ENCODE measurements at places on chromosomes 13 and 19.
A peak's percentile ranks its signal among the peaks of the same experiment; 100 is the strongest.

DNA sequence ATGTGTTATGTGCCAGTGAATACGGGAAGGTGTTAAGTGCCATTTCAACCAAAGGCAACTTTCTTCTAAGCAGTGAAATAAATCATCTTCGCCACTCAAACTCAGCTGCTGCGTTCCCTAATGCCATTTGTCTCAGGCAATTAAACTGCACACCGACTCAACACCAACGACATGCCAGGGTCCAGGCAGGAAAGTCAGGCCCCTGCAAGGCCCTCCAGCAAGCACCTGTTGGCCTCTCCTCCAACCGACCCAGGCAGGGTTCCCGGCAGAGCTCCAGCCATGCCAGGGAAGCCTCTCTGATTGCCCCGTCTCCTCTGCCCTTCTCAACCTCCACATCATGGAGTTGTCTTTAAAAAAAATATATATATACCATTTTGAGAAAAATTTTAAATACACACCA lies 21.8 kb downstream of the SAFB2 start:
- no peak for DNase-seq

DNA sequence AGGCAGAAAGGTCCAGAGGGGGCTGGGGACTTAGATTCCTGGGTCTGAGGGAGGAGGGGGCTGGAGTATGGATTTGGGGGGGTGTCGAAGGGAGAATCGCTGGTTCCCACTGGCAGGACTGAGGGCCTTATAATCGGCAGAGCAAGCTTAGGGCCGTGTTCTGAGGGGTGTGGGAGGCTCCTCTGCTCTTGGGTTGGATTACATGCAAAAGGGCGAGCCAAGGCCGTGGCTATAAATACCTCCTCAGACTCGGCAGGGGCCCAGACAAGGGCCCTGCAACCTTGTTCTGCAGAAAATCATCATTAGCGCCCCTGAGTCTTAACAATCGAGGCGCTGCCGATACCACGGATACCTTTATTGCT lies 707 bp upstream of the MAMSTR start:
- no peak for DNase-seq

GRCh38 chr19:5484398-5485285 lies 29.4 kb downstream of the ZNRF4 start:
- DNase-seq = no peak

GRCh38 chr19:14525729-14526128 lies 3.7 kb upstream of the TECR start:
- no peak for DNase-seq

DNA sequence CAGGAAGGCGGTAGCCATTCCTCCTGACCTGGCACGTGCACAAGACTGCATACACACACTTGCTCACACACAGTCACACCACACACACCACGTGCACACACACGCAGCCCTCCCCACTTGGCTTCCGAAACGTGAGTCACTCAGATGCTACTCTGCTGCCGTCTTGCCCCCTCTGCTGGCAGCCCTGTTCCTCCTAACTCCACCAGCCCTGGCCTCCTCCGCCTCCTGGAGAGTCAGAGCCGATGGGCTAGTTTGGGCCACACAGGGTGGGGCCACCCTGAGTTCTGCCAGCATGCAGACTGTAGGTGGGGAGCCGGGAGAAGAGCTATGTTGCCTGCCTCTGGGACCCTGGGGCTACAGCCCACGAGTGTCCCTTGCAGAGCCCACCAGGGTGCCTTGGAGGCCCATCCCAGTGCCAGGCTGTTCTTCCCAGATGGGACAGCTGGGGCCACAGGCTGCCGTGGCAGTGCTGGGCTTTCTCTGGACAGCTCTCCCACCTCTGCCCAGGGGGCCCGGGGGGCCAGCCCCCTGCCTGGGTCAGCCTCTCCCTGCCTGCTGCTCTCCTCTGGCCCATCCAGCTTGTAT lies 12.1 kb downstream of the PIN1 start:
- peak; percentile 41 for DNase-seq

GRCh38 chr13:46281779-46282178 lies 70.1 kb downstream of the LRRC63 start:
- DNase-seq = no peak

GRCh38 chr13:79794931-79795330 lies 314.0 kb downstream of the NDFIP2 start:
- DNase-seq = no peak

DNA sequence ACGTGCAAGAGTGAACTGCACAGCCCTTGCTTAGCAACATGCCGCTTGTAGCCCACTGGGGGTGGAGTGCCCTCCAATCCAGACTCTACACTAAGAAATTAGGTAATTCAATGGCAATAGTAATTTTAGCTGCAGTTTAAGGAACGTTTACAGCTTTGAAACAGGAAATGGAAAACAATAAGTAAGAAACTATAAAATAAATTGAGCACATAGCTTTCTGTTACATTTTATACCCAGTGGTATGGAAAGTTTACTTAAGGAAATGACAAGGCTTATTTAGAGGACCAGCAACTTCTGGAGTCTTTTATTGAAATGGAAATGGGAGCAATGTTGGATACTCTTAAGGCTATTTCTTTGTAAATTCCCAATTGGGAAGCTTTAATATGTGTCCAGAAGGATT lies 373.2 kb downstream of the KCNRG start:
- DNase-seq = no peak

DNA sequence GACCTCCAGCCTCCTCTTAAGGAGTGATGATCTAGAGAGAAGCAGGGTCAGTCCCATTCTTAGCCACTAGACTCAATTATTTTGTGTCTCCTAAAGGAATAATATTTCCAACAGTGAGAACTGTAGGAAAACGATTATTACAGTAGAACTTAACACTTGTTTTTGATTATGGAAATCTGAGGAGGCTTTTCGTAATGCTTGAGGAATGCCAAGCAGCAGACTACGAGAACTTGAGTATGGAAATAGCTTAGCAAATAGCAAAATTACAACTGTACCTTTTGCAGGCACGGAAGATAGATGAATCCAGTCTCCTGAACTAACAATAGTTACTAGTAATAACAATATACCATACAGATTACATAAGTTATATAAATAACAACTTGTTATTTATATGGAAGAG lies 12.2 kb downstream of the BRD4 start:
- DNase-seq = no peak

DNA sequence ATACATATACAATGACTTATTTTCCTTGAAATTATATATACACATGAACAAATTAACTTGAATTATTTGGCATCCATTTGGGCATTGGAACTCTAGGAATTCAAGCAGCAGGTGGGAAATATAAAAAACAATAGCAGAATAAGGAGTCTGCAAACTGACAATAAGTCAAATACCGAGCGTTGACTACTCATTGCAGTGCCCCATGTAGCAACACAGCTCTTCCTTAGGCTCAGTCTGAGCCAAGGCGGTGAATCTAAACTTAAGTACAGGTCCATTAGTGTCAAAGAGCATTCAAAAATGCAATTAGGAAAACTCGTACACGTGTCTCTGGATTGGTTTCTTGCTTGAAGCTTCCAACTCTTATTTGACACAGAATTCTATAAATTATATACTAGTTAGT lies 462.5 kb upstream of the KLF12 start:
- no peak for DNase-seq

DNA sequence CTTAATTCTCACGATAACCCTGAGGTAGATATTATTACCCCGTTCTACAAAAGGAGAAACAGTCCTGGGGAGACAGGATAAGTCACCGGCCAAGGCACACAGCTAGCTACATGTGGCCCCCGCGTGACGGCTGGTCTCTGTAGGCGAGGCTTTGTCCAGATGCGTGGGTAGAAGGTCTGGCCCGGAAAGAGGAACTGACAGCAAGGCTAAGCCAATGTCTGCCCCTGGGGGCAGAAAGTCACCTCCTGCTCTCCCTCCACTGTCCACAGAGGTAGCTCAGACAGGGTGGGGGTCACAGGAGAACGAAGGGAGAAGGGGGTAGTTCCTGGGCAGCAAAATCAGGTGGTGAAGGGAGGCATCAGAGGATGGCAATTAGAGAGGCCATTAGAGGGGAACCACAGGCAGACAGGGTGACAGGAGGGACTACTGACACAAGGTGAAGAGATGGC lies 1.8 kb downstream of the APOC4 start:
- peak; percentile 97 for DNase-seq

DNA sequence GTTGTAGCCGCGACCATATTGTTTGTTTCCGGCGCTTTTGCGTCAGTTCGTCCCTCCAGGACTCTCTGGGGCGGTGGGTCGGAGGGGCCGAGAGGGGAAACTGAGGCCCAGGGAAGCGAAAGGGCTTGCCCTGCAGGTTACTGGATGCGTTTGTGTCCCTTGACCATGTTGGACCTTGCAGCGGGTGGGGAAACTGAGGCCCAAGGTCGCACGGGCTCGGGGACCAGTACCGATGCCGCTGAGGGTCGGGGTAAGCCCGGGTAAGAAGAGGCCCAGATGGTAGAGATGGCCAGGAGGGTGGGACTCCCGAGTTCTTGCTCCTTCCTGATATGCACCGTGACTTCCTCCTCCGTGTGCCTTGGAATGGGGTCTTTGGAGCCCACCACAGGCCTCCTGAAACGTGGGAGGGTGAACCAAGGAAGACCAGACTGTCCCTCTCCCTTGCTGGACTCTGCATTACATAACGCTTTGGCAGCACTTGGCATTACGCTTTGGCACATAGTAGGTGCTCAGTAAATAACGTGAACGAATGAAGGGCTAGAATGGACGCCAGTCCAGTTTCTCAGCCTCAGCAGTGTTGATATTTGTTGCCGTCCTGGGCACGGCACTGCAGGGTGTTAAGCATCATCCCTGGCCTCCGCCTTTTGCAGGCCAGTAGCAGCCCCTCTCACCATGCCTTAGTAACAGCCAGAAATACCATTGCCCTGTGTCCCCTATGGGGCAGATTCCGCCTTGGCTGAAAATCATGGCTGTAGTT lies 743 bp downstream of the CHAF1A start:
- DNase-seq = no peak

- no peak for DNase-seq
Measured at GRCh38 chr19:51571599-51571998, 516 bp downstream of the ZNF175 start.

DNA sequence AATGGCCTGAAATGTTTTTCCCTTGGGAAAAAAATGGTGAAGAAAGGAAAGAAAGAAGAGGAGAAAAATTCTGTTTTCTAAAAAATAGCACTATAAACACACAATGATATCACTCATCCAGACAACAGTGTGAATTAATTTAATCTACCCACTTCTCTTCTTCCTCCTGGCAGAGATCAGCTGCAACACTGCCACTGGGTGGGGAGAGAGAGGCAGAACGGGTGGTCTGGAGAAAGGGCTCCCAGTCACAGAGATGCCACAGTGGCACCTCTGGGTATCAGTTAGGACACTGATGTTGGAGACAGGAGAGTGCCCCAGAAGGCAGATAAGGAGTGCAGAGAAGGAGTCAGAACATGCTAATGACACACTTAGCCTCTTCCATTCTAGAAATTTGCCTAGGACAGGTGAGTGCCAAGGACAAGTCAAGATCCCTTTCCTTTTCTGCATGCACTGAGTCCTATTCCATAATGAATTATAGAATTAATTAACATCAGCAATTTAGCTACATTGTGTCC lies 168.6 kb downstream of the SUCLA2 start:
- no peak for DNase-seq

GRCh38 chr19:5130371-5131030 lies 161.6 kb downstream of the KDM4B start:
- no peak for DNase-seq

GRCh38 chr19:33300009-33300893 lies 2.1 kb downstream of the CEBPA start:
- DNase-seq = peak; percentile 68

- no peak for DNase-seq
Measured at GRCh38 chr13:50731400-50731799, 112.1 kb downstream of the DLEU7 start.

DNA sequence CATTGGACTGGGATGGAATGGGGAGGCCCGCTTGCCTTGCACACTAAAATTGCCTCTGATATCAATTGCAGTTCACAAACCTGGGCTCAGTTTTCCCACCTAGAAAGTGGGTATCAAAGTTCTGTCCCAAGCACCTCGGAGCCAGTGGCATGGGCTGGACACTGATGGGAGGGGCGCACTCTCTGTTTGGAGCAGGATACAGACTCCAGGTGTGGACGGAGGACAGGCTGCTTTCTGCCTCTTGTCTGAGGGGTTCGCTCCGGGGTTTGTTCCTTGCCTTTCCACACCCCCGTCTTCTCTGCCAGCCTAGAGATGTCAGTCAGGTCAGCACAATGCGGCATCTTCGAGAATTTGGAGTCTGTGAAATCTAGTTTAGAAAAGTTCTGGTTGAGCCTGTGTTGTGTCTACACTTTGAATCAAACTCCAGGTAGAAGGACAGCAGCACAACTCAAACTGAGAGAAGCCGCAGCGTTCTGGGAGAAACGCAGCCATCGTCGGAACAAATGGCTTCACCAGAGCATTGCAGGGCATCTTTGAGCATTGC lies 141.9 kb downstream of the TEX29 start:
- no peak for DNase-seq

DNA sequence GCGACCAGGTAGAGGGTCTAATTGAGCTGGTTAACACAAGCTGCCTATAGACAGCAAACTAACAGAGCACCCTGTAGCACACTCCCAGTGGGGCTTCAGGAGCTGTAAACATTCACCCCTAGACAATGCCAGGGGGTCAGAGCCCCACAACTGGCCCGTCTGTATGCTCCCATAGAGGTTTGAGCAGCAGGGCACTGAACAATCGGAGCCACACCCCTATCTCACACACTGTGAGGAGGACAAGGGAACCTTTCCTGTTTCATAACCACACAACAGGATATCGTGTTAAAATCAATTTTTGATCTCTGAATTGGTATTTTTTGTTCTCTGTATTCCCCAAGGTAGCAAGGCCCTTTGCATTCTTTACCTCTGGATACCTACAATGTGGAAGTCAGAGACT lies 266.1 kb downstream of the SPRY2 start:
- DNase-seq = no peak

DNA sequence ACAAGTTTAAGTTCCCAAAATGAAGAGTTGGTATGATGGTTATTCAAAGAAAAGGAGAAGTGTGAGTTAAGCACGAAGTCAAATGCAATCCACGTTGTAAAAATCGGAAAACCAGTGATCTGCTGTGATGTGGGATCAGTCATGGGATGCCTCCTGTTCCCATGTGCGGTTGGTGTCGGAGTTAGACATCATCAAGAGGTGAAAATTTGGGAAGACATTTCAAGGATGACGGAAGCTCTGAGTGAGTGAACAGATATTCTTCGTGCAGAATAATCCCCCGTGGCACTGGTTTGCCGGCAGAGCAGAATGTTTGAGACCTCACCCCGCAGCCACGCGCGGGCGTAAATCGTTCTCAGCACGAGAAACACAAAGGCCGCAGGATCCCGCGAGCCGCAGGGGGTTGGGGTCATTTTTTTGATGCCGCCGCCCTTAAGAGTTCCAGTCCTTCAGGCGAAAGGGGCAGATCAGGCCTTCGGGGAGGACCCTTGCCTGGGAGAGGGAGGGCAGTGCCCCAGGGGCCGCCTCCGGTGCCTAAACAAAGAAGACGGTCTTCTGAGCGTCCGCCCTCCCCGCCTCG lies 13.7 kb upstream of the SOX1 start:
- DNase-seq = no peak

DNA sequence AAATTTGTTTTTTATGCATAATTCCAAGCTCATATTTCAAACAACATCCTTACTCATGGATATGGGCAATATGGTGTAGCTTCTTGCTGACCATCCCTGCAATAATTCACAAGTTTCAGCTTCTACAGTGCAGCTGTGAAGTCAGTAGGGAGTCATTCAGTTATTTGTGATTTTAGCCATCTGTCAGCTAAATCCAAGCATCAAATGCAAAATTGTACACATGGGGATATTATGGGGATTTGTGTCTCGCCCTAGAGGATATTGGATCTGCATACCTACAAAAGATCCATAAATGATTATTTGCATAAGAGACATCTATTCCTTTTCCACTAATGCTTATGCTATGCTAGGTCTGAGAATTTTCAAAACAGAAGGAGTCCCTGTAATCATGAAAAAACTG lies 217.9 kb upstream of the SLITRK5 start:
- no peak for DNase-seq

- DNase-seq = no peak
Measured at GRCh38 chr19:10946958-10947657, 13.7 kb upstream of the SMARCA4 start.
